ENCODE measurements at places on chromosomes 12 and 14.

DNA sequence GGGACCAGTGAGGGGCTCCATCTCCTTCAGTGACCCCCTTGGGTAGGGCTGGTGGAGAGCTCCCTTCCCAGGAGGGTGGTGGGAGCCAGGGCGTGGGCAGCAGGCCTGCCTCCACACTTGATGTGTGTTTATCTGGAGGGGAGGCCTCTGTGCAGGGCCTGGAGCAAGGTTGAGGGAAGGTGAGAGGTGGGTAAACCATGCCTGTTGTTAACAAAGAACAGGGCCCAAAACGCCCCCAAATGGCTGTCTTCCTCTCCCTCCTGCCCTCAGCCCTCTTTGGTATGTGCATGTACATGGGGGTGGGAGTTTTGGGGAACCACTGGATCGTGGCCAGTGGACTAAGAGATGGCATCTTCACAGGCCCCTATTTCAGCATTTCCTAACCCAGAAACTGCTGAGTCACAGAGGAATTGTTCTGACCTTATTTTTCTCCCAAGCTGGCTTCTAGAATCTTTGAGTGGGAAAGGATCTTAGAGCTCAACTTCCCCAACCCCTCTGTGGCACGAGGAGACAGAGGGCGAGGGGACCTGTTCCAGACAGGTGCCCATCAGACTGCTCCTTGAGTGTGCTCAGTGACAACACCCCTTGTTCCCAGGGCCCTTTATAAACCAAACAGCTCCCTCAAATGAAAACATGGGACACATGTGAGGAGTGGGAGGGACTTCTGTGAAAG, 3.6 kb downstream of the SLC48A1 start:
- DNase-seq = no peak

DNA sequence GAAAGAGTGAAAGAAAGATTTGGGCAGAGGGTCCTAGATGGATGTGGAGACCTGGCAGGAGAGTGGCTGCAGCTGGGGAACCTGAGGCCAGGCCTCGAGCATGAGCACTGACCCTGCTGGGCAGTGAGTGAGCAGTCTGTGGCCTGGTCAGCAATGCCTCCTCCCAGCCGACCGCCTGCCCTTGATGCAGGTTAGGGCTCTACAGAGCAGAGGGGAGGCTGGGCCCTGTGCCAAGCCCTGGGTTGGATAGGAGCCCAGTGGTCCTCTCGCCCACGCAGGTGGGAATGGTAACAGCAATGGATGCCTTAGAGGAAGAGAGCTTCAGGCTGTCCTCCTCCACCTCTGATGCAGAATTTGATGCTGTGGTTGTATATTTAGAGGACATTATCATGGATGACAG, 59.8 kb downstream of the RAB35 start:
- DNase-seq = no peak

- no peak for DNase-seq
Observed at GRCh38 chr14:76782885-76783566, 21.8 kb downstream of the VASH1 start.

- no peak for DNase-seq
Observed at GRCh38 chr12:69108037-69108436, 131.3 kb upstream of the CPSF6 start.

DNA sequence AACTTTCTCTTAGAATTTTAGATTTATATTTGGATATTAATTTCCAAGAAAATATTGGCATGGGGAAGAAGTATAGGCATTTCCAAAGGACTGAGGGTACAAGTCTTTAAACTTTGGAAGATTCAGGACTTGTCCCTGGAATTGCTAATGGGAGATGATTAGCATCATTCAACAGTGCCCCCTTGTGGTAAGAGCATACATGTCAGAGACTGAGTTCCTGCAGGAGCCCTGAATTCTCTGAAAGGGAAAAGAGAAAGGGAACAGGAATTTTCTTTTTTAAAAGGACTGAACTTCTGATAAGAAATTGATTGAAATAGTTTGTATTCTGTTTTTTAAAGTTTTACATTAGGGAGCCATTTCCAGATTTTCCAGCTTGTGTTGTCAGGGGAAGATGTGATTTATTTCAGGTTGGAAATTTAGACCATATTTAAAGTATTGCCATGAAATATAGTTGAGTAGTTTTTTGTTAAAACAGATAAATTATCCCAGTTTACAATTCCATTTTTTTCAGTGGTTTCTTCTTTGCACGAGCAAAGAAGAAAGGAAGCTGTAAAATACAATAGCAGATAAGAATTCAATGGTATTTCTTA, 44.0 kb upstream of the REP15 start:
- DNase-seq = no peak

- DNase-seq = no peak
Observed at GRCh38 chr12:58364389-58365086, 423.2 kb downstream of the ATP23 start.

DNA sequence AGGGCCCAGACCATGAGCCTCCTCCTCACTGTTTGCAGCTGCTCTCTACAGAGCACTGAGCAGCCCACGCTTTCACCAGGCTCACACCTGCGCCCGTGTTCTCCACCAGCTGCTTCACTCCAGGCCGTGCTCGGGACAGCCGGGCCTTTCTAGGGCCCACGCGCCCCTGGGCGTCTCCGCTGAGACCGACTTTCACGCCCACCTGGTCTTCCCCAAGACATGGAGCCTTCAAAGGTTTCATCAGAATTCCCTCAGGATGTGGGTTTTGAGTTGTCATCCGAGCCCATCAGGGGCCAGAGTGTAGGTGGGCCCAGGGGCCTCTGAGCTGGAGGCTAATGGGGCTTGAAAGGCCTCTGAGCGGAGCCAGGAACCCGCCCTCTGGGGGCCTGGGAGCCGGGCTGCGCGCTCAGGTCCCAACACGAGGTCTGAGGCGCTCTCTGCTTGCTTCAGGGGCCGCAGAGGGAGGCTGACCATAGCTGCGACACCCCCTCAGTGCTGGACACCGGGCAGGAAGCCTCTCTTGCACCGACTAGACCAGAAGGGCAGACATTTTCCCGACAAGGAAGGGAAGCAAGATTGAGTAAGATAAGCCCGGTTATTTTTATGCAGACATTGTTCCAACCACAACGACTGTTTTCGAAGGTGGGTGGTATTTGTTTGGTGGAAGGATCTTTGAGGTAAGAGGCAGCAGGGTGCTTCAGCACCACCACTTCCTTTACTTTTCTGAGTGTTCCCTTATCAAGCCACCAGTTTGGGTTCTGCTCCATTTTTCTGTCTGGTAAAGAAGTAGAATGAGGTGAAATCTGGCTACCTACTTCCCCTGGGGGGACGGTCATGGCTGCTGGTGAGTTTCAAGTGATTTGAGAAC, 125.0 kb upstream of the FUT8 start:
- peak; percentile 48 for DNase-seq

GRCh38 chr12:52634266-52635056, 16.1 kb upstream of the KRT73 start:
- DNase-seq = no peak

- no peak for DNase-seq
Observed at GRCh38 chr12:56080556-56081138, 682 bp downstream of the ERBB3 start.

DNA sequence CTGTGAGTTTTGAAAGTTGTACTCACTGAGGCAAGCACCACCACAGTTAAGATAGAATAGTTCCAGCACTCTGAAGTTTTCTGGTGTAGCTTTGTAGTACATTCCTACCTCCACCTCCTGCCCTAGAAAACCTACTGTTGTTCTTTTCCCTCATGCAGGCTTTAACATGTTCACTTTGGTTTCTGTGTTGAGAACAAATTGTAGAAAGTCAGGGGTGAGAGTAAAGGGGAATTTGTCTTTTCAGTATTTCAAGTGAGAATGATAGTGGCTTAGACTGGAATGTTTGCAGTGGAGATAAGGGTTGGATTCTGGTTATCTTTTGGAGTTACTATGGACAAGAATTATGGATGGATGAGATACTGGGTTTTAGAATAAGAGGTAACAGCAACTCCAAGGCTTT, 67.2 kb downstream of the AEBP2 start:
- no peak for DNase-seq

DNA sequence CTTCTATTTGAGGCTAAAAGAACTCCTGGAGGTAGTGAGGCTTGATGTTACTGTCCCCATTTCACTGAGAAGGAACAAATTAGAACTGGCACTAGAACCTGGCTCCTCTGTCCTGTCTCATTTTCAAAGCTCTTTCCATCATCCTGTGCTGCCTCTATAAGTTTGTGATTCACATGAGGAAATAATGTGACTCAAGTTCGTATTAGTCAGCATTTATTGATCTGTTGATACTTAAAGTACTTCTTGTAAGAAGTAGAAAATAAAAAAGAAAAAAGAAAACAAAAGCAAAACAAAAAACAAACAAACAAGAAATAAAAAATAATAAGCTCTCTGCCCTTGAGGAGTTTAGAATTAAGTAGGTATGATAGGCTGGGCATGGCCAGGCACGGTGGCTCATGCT, 2.3 kb upstream of the ESPL1 start:
- DNase-seq = no peak

- no peak for DNase-seq
Observed at GRCh38 chr12:130421896-130422295, 84.2 kb downstream of the PIWIL1 start.

- DNase-seq = no peak
Observed at GRCh38 chr14:73759183-73759713, 45.1 kb upstream of the PNMA1 start.

GRCh38 chr12:14066021-14066420, 84.6 kb upstream of the GRIN2B start:
- no peak for DNase-seq

DNA sequence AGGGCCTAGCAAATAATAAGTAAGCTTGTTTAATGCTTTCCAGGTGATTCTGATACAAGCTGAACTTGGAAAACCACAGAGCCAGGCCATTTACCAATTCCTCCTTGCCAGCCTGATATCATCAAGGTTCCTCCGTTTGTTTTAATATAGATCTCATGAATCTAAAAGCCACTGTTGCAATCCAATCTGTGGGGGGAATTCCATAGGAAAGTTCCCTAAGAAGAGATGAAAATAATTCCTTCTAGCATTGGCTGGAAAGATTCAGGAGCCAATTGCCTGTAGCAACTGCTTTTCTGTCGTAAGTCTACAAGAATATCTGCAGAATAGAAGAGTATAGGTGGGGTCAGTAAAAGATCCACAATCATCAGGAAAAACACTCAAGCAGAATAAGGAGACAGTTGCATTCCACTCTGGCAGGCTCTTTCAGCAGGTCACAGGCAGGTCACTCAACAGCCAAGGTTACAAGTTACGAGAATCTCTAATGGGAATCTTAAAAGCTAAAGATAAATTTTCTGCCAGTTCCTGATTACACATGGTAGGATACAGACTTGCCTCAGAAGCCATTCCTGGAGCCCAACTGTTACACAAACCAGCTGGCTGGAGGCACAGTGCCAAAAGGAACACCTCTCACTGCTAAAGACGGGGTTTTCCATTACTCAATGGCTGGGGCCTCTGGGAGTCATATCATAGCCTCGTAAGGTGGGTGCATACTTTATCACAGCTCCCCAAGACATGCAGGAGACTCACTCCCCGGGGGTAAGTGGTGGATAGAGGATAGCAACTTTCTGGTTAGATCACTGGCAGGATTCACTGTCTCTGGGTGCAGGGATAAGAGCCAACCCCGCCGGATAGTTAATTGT, 43.6 kb downstream of the FGD6 start:
- DNase-seq = no peak

DNA sequence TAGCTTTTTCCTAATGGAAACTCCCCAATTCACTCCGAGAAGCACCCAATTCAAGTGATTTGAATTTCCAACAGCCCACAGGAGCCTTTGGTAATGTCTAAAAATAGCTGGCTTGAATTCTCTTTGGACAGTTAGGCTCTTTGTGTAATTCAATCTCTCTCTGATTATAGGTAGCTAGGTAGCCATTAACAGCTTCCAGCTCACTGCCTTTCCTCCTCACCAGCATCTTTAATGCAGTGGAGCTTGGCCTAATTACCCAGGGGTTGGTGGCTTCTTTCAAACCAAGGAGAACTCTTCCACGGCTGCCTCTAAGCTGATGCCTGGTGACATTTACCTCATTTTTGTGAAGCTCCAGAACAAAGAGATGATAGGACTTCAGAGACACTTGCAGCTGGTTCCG, 86.4 kb downstream of the WSCD2 start:
- DNase-seq = no peak

GRCh38 chr14:104503691-104504090, 75.9 kb upstream of the C14orf180 start:
- no peak for DNase-seq

DNA sequence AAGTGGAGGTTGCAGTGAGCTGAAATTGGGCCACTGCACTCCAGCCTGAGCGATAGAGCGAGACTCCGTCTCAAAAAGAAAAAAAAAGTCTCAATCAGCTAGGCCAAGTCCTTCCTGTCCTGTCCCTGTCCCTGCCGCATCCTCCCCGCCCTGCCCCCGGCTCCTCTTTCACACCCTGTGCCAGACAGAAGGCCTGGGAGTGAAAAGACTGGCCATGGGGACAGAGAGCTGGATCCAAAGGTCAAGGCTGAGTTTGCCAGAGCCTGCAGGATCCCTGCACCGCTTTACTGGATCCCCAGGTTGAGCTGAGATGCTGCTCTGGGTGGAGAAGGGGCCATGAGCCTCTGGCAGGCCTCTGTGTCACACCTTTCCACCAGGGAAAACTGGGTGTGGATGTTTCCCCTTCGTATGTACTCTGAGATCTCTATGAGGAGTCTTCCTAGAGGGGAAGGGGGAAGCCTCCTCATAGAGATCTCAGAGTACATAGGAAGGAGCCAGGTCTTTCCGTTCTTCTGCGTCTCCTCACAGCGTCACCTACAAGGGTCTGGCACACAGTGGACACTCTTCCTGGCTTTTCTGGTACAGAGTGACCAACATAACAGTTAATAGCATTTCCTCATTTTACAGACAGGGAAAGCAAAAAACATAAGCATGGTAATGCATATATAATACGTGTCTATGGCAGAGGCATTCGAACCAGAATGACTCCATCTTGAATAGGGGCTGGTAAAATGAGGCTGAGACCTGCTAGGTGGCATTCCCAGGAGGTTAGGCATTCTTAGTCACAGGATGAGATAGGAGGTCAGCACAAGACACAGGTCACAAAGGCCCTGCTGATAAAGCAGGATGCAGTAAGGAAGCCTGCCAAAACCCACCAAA, 35.1 kb downstream of the NINJ2 start:
- no peak for DNase-seq

DNA sequence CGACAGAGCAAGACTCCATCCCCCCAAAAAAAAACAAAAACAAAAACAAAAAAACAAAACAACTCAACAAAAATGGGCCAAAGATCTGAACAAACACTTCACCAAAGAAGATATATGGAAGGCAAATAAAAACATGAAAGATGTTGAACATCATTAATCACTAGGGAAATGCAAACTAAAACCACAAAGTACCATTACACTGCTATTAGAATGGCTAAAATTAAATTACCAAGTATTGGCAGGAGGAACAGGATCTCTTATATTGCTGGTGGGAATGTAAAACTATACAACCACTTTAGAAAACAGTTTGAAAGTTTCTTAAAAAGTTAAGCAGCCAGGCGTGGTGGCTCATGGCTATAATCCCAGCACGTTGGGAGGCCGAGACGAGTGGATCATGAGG, 12.9 kb downstream of the SOS2 start:
- DNase-seq = no peak

GRCh38 chr12:69074556-69075349, 141.8 kb upstream of the CPM start:
- DNase-seq = no peak

DNA sequence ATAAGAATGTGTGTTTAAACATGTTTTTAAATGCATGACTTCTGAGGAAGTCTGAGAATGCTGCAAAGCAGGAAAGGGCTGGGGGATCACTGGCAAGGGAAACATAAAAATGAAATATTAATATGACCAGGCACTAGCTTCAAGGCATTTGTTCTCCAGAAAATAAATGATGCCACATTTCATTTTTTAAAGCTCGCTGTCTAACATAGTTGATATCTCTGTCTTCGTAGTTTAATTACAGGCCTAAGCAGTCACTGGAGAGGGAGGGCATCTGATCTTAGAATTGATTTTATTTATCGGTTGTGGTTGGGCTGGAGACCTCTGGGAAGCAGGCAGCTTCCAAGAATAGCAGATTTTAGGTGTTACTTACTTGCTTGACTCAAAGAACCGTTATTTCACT, 87.5 kb downstream of the TBC1D30 start:
- no peak for DNase-seq

All from activated CD4-positive, alpha-beta T cell treated with anti-CD3 and anti-CD28 coated beads, Interleukin-2, amount 50 U/mL, for 4 hours (primary cell).